ENCODE measurements at places on chromosomes 1 and 21. TPM values are rescaled to one million over a fixed set of nuclear protein-coding genes. Genes with fewer than 3 reads are reported as not detected.

The OLIG1 gene
- not detected for polyA plus RNA-seq

- no peaks in the 10 kb centered on the region for H3K36me3 ChIP-seq
- DNase-seq: no peak
- no peak overlapping the region for H3K4me3 ChIP-seq
- no peaks in the 10 kb centered on the region for H3K27me3 ChIP-seq
- H3K27ac ChIP-seq: no peak overlapping the region
- no peaks in the 10 kb centered on the region for H3K4me1 ChIP-seq
Observed at GRCh38 chr1:113652771-113653170, 106.5 kb downstream of the PHTF1 start.

The TCHHL1 gene
- polyA plus RNA-seq: not detected

GRCh38 chr21:33948951-33949444 is 33.4 kb upstream of the ATP5PO start:
- H3K4me1 ChIP-seq: peaks cover 81% of the 10 kb centered on the region
- no peaks in the 10 kb centered on the region for H3K36me3 ChIP-seq
- peak overlapping the region; percentile 16 for H3K4me3 ChIP-seq
- no peak for DNase-seq
- no peaks in the 10 kb centered on the region for H3K27me3 ChIP-seq
- H3K27ac ChIP-seq: peak overlapping the region; percentile 100
